ENCODE measurements at places on chromosomes 7 and 10.

DNA sequence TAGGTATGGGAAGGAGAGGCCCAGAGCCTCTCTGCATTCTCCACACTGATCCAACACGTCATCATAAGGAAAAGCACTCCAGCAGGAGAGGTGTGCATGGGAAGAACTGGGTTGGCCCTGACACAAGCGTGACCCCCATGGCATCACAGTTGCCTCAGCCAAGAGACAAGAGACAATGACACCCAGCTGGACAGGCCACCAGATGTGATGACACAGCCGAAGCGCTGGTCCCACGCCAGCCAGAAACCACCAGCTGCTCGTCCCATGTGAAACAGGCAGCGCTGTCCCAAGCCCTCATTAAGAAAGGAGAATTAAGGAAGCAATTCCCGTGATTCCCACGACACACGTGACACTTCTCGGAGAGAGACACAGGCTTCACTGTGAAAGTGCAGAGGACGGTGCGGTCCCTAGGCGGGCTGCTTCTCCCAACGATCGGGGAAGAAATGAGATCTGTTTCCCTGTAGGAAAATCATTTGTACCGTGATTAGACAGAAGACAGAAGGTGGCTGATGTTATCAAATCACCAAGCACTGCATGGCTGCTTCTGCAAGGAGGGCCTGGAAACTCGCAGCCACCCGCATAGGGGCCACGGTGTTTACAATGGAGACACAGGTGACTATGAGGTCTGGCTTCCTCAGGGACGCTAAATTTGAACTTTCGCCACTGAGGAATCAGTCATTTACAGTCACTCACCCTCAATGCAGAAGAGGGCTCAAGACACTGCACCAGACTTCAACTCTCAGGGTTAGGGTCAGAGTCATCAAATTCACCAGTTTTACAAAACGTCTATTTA, 74.5 kb downstream of the DIP2C start:
- no peak for DNase-seq

DNA sequence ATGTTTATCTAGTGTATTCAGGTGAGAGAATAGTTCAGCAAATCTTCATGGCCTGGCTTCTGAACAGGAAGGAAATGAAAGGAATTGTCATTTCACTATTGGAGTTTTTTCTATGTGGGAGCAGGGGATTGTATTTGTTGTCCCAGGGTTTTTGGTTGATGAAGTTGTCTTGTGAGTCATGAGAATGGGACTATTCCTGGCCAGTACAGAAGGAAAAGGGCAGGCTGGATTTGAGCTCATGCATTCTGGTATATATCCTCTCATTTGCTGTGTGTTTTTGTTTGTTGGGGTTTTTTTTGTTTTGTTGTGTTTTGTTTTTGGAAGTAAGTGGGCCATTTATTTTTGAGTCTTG, 101.2 kb upstream of the MKLN1 start:
- no peak for DNase-seq

GRCh38 chr7:12370249-12370648, 33.4 kb downstream of the VWDE start:
- no peak for DNase-seq

GRCh38 chr10:113357681-113358300, 195.1 kb upstream of the HABP2 start:
- DNase-seq: no peak

- no peak for DNase-seq
Measured at GRCh38 chr7:22184549-22185199, 172.3 kb downstream of the RAPGEF5 start.

- no peak for DNase-seq
Measured at GRCh38 chr10:128130051-128130450, 3.8 kb upstream of the MKI67 start.

DNA sequence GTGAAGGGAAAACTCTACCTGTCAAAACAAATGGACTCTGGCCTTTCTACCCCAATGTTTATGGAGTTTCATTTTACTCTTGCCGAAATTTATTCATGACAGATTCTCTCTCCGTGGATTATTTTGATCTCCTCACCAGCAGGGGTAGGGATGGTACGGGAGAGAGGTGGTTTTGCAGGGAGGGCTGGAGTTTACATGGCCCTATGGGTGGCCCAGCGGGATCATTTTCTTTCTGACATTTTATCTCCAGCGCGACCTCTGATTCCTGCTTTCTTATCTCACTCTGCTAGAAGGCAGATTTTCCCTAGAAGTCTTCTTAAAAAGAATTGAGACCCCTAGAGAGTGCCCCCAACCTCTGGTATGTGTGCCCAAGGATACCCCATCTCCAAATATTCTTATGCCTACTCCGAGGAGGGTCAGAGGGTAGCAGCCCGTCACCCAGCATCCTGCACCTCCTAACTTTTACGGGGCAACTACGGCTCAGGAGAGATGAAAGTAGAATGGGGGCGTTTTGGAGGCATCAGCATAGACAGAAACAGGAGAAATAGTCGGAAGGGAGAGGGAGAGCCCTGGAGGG, 10.1 kb upstream of the GATA3 start:
- DNase-seq: no peak

- DNase-seq: no peak
Measured at GRCh38 chr10:102509387-102509786, 5.6 kb downstream of the SUFU start.

GRCh38 chr10:6694447-6695140, 114.5 kb upstream of the PRKCQ start:
- no peak for DNase-seq

GRCh38 chr10:125795128-125795527, 19.5 kb upstream of the MMP21 start:
- no peak for DNase-seq

GRCh38 chr7:135828604-135829003, 80.0 kb upstream of the FAM180A start:
- no peak for DNase-seq

DNA sequence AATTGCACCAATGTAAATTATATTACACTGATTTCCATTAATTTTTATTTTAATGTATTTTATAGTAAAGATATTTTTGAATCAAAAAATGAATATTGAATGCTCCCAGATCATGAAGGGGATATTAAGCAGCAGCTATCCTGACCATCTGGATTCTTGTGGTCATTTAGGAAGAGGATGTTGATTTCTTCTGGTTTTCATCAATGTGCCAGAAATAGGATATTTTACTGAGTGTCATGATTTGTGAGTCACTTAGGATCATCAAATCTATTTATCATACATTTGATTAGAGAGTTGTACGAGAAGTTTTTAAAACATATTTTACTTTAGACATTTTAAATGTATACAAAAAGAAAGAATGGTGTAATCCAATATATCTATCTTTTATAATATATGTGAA, 366.3 kb upstream of the CHRM2 start:
- DNase-seq: no peak

DNA sequence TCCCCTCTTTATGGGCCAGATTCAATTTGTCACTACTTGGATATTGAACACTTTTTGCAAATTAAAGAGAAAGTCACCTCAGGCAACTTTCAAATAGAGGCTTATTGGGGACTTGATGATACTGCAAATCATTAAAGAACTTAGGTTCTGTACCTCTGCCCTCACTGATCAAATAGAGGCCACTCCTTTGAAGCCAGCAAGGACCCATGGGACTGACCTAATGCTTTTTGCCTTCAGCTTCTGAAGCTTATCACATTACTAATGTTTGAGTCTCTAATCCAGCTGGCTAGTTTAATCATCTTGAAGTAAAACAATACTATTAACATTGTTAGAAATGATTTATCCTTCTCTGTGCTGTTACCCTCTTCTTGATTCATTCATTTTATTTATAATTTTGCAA, 93.0 kb upstream of the ZNF800 start:
- DNase-seq: no peak

DNA sequence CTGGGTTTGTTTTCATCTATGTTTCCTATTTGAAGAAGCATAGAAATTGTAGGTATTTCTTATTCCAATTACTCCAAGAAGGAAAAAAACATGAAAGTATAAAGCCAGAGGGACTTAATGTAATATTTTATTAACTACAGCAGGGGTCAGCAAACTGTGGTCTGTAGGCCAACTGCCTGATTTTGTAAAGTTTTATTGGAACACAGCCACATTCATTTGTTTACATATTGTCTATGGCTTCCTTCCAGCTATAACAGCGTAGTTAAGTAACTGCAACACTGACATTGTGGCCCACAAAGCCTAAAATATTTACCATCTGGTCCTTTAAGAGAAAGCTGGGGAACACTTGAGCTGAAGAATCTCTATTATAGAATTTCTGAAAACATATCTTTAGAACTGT, 306.2 kb downstream of the BICC1 start:
- no peak for DNase-seq

GRCh38 chr7:17548014-17548653, 249.7 kb downstream of the AHR start:
- DNase-seq: no peak

DNA sequence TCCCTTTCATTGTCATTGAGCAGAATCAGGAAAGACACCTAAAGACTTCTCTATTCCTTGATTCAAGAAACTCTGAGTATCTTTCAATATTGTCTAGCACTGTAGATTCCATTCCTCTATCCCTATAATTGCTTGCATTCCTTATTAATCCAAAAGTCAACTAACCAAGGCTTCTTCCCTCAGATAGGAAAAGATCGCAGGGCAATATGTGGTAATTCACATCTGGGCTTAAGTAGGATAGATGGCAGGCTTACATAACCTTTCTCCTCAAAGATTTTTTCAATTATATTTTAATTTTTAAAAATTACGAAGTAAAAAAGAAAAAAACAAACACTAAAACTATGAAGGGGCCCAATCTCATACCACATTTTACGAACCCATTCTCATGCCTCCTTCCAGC, 7.1 kb upstream of the ARHGAP21 start:
- DNase-seq: no peak

DNA sequence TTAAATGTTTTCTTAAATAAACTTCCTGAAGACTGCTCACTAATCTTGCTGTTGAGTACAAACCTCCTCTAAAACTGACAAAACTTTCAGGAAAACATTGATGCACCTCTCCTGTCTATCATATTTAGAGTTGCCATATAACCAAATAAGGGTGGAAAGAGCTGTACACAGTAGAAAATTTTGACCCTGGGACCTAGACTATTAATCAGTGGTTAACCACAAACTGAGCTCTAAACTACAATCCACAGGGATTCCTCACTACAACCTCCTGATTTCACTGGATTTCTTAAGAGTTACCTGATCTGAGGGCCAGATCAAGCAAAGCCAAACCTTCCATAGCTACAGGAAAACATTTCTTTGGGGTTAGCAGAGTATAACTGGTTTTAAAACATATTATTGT, 39.9 kb upstream of the WNT16 start:
- no peak for DNase-seq

DNA sequence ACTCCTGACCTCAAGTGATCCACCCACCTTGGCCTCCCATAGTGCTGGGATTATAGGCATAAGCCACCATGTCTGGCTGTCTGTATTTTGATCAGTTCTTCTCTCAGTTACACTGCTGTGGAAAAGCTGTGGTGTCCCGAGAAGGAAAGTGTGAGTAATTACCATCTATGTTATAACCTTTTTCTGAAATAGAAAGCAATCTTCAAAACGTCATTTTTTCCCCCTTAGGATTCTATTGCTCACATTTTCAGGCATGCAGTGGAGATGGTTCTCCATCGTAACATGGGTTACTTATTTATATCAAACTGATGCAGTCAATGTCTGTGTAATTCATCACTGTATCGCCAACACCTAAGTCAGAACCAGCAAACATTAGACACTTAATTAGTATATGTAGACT, 103.5 kb upstream of the FAM3C start:
- no peak for DNase-seq

DNA sequence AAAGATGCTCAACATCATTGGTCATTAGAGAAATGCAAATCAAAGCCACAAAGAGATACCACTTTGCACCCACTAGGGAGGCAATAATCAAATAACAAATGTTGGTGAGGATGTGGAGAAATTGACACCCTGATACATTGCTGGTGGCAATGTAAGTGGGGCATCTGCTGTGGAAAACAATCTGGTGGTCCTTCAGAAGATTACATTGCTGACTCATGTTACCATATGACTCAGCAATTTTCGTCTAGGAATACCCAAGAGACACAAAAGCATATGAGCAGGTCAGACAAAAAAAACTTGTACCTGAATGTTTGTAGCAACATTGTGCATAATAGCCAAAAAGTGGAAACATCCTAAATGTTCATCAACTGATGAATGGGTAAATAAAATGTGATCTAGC, 4.9 kb upstream of the CLDN3 start:
- no peak for DNase-seq

DNA sequence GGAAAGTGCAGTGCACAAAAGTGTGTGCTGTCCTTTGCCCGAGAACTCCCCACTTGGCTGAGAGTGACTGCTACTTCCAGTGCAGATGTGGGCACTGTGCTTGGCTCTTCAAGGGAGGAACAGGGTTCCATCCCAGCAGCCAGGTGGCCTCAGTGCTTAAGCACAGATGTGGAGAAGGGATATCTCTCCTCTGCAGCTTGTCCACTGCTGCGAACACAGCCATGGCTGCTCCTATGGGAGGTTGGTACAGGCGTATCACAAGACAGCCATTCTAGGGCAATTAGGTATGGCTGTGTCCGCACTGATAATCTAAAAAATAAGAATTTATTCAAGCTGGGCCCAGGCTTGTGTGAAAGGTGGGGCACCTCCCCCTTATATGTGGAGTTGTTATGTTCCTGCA, 66.6 kb downstream of the GLCCI1 start:
- DNase-seq: no peak

DNA sequence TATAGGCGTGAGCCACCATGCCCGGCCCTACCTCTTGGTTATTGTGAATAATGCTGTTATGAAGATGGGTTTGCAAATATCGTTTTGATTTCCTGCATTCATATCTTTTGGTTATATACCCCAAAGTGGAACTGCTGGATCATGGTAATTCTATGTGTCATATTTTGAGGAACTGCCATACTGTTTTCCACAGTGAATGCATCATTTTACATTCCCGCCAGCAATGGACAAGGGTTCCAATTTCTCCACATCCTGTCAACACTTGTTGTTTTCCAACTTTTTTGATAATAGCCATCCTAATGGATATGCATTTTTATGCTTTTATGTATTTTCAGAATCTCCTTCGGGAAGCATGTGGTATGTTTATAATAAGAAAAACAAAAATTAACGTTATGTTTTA, 128.2 kb downstream of the KCNMA1 start:
- DNase-seq: no peak

DNA sequence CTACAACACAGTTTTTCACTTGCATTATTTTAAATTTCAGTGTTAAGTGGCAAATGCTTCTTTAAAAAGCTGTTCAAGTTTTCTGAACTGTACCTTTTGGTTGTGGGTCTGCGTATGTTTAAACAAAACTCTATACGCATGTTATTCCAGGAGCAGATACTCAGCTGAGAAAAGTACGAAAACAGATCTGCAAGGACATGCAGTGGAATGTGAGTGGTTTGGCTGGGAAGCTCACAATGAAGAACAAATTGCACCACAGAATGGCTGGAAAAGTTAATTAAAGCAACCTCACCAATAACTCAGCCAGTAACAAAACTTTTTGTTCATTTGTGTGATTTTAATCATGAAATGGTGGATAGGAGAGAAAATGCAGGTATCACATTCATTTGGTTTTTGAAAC, 17.6 kb downstream of the GLI3 start:
- no peak for DNase-seq

- no peak for DNase-seq
Measured at GRCh38 chr7:155363852-155364600, 66.3 kb downstream of the INSIG1 start.

- no peak for DNase-seq
Measured at GRCh38 chr10:70093335-70093944, 39.2 kb downstream of the AIFM2 start.

Measured in T follicular helper cell (primary cell).